Smooth muscle cell of the pulmonary artery (primary cell): ENCODE measurements at places on chromosomes 5 and 9. TPM values are rescaled to one million over a fixed set of nuclear protein-coding genes. Genes with fewer than 3 reads are reported as not detected.

CDH10 gene
- total RNA-seq, result 0.72 and 2.4 TPM in 2 replicates

MLANA gene
- not detected in 2 replicates for total RNA-seq

SIT1 gene
- 0.07 TPM in 1 of 2 replicates, not detected in the other for total RNA-seq

PROP1 gene
- total RNA-seq, result not detected in 2 replicates

SLC25A25 gene
- 16.6 and 17.3 TPM in 2 replicates for total RNA-seq

TAF11L5 gene
- total RNA-seq, result not detected in 2 replicates

SCAI gene
- total RNA-seq, result 6.8 and 10.9 TPM in 2 replicates

SPINK1 gene
- total RNA-seq, result 0.66 and 1.3 TPM in 2 replicates

CMBL gene
- 19.8 and 20.2 TPM in 2 replicates for total RNA-seq

PCDHB5 gene
- 0.36 and 2.2 TPM in 2 replicates for total RNA-seq

F2RL1 gene
- total RNA-seq, result 39.7 and 121 TPM in 2 replicates

IL33 gene
- 65.7 and 214 TPM in 2 replicates for total RNA-seq

FOXD4L4 gene
- 0.17 and 0.20 TPM in 2 replicates for total RNA-seq

RGMB gene
- 77.8 and 132 TPM in 2 replicates for total RNA-seq

C6 gene
- 0.26 TPM in 1 of 2 replicates, not detected in the other for total RNA-seq

GABRA1 gene
- total RNA-seq, result 0.17 TPM in 1 of 2 replicates, not detected in the other

CCDC180 gene
- total RNA-seq, result 0.76 and 2.4 TPM in 2 replicates

C1QTNF2 gene
- total RNA-seq, result 0.17 and 0.98 TPM in 2 replicates

KIF4B gene
- under 0.01 TPM in 1 of 2 replicates, not detected in the other for total RNA-seq

NR2F1-AS1 gene
- total RNA-seq, result 10.7 and 11.4 TPM in 2 replicates

NUTM2F gene
- not detected in 2 replicates for total RNA-seq

AMBP gene
- total RNA-seq, result not detected in 2 replicates

SHISAL2B gene
- not detected in 2 replicates for total RNA-seq

PCDHGA11 gene
- 20.6 and 27.7 TPM in 2 replicates for total RNA-seq

GABBR2 gene
- 0.46 TPM in 1 of 2 replicates, not detected in the other for total RNA-seq

DNAH5 gene
- total RNA-seq, result 0.20 and 0.43 TPM in 2 replicates

SYK gene
- total RNA-seq, result not detected in 2 replicates

ECM2 gene
- 7.0 and 30.7 TPM in 2 replicates for total RNA-seq

SPAAR gene
- total RNA-seq, result 0.13 and 0.26 TPM in 2 replicates

OLFML2A gene
- 1.3 and 1.6 TPM in 2 replicates for total RNA-seq

OR13C8 gene
- not detected in 2 replicates for total RNA-seq

TIFAB gene
- not detected in 2 replicates for total RNA-seq

LCP2 gene
- total RNA-seq, result not detected in 2 replicates

ZBED3 gene
- 0.52 and 2.3 TPM in 2 replicates for total RNA-seq

STK32A gene
- 3.5 and 3.7 TPM in 2 replicates for total RNA-seq

PCDHGB5 gene
- total RNA-seq, result 34.3 and 47.0 TPM in 2 replicates

PHF24 gene
- total RNA-seq, result 0.07 and 0.10 TPM in 2 replicates

RMI1 gene
- 6.1 and 8.4 TPM in 2 replicates for total RNA-seq

CDK5RAP2 gene
- total RNA-seq, result 45.5 and 67.0 TPM in 2 replicates

INSL6 gene
- total RNA-seq, result not detected in 2 replicates

PHYKPL gene
- 38.7 and 42.9 TPM in 2 replicates for total RNA-seq

FOXD4L3 gene
- total RNA-seq, result 0.07 and 0.10 TPM in 2 replicates

CKMT2 gene
- total RNA-seq, result 15.1 and 18.6 TPM in 2 replicates

MEIKIN gene
- not detected in 2 replicates for total RNA-seq

CDKN2A gene
- total RNA-seq, result 6.6 and 19.3 TPM in 2 replicates

GGTA1 gene
- total RNA-seq, result 0.10 and 0.20 TPM in 2 replicates

TRPM6 gene
- 0.03 and 0.07 TPM in 2 replicates for total RNA-seq

NR5A1 gene
- not detected in 2 replicates for total RNA-seq

ANKRD18A gene
- not detected in 2 replicates for total RNA-seq

WWC1 gene
- total RNA-seq, result 0.99 and 5.0 TPM in 2 replicates

IFNA21 gene
- not detected in 2 replicates for total RNA-seq

CENPH gene
- total RNA-seq, result 3.2 and 8.1 TPM in 2 replicates

WNT8A gene
- not detected in 2 replicates for total RNA-seq

CDC26 gene
- 16.0 and 27.3 TPM in 2 replicates for total RNA-seq

INSL4 gene
- total RNA-seq, result not detected in 2 replicates

ADAMTS13 gene
- total RNA-seq, result 4.1 and 6.1 TPM in 2 replicates

CCL27 gene
- total RNA-seq, result 0.17 TPM in 1 of 2 replicates, not detected in the other

STPG3 gene
- not detected in 2 replicates for total RNA-seq

GCNT4 gene
- 1.8 and 5.0 TPM in 2 replicates for total RNA-seq

IL5 gene
- not detected in 2 replicates for total RNA-seq
